NCI-H345 (cell line): ENCODE measurements at places on chromosomes 16 and 17.

GRCh38 chr16:86075839-86076440 lies 177.0 kb downstream of the IRF8 start:
- DNase-seq, result no peak

GRCh38 chr17:16287563-16288027 lies 65.7 kb downstream of the CENPV start:
- DNase-seq, result no peak

DNA sequence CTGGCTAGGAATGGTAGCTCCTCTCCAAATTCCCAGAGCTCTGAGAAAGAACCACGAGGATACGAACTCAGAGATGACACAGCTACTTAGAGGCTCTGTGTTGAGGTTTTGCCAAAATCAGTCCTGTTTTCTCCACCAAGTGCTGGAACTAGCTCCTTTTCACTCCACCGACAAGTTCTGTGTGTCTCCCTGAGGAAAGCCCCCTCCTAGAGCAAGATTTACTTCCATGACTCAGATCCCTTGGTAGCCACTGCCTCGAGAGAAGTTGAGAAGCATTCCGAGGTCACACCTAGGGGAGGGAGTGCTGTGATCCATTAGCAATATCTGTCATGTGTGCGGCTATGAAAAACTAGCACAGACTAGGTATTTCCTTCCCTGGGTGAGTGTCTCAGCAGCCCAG lies 30.6 kb downstream of the IL21R start:
- DNase-seq, result no peak

DNA sequence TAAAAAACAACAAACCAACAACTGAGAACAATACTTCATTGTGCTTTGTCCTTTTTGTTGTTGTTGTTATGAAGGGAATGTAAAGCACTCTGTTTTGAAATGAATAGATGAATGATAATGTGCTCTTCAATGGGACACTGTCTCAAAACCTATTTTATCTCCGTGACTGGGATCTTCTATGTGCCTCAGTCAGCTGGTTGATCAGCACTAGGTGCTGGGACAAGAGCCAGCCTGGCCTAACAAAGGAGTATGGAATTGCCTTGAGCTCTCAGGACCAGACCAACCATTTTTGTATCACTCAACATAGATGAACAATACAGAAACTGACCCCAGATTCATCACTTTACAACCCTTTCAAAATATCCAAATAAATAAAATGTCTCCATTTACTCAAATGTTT lies 440.2 kb downstream of the KCNJ2 start:
- DNase-seq, result no peak

DNA sequence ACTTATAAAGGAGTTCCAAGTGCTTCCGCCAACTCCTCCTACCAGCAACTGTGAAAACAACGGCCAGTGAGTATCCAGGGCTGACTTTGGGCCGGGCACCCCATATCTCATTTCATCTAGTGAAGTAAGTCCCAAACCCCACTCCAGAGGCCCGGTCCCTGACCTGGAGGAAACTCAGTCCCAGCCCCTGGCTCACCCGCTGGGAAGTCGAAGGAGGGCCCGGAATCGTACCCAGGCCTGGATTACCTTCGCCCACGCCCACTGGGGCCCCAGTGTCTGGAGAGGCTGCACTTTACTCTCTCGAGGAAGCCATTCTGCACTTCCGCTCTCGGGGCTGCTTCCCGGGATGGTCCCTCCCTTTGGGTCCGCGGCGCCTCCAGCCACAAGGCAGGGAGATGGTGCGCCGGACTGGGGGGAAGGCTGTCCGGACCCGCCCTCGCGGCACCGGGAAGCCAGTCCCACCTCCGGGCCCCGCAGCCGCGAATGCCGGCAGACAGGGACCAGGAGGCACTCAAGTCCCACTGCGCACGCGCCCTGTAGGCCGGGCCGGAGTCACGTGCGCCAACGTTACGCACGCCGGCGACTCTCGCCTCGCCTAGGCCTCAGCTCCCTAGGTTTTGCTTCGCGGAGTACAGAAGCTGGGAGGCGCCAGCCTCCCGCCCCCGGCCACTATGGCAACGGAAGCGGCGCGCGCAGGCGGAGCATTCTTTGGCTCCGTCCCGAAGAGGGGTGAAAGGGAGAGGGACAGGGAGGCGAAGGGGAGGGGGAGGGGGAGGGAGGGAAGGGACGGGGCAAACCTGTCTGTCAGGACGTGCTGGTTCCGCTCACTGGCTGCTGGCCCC lies at the start of gene CMTR2:
Gene CMTR2, minus strand, starts transcription at position 513 of the 842 bp plus-strand sequence. CDS start 3,482 bp downstream, outside the sequence.
- peak; percentile 94 for DNase-seq

- DNase-seq, result no peak
Measured at GRCh38 chr17:79547586-79547985, 63.3 kb downstream of the RBFOX3 start.
